ENCODE measurements at places on chromosomes 4 and X. TPM values are rescaled to one million over a fixed set of nuclear protein-coding genes. Genes with fewer than 3 reads are reported as not detected.

DNA sequence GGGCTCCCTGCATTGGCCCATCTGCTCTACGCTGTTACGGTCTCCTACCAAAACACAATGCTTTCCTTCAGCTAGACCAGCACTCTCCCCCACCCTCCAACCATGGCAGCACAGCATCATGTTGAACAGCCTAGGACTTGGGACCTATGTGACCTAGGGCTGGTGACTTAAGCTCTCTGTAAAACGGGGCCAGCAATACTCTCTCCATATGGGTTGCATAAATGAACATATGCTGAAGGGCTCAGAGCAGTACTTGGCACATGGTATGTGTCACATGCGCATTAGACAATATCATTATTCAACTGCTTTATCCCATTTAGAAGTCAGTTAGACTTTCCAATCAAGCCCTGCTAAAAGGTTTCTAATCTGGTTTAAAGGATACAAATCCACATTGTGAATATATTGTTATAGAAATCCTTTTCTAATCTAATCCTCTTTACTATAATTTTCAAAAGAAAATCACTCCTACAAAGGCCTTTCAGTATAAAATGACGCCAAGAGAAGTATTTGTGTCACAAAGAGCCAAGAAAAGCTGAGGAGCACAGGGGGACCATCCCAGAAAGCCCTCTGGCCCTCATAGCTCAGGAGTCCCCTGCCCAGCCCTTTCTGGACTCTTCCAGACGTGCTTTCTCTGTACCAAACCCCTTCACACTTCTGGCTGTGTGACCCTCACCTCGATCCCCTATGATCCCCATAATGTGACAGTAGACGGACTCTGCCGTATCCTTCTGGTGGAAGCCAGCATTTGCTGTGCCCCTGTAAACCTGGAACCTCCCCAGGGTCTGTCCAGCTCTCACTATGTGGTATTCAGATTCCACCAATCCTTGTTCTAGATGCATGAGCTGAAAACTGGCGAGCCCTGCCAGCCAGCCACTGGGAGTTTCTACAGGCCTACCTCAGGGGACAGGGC lies 42.3 kb downstream of the NSG1 start:
- DNase-seq, result no peak

DNA sequence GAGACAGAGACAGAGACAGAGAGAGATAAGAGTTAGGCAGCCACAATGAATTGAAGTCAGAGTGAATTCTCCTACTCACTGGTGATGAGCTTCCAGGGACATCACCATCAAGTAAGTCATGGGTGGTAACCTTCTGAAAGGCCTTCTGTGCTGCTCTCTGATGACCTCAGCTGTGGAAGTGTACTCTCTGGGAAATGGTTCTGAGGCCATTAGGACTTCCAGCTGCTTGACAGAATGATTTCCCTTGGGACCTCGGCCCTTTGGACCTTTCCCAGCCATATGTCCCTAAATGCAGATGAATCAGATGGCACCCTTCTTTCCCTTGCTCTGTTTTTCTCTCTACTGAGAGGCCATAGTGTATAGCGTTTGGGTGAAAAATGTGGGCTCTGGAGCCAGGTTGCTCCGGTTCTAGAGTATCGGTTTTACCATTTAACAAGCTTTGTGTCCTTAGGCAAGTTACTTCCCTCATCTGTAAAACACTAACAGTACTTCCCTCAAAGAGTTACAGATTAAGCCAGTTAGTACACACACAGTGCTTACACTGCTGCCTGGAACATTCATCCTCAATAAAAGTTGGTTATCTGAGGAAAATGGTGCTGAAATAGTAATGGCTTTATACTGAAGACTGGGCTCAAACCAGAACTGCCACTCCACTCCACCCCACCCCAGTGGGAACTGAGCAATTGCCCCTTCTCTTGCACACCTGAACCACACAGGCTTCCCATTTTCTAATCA lies 7.6 kb downstream of the SEPTIN11 start:
- no peak for DNase-seq

DNA sequence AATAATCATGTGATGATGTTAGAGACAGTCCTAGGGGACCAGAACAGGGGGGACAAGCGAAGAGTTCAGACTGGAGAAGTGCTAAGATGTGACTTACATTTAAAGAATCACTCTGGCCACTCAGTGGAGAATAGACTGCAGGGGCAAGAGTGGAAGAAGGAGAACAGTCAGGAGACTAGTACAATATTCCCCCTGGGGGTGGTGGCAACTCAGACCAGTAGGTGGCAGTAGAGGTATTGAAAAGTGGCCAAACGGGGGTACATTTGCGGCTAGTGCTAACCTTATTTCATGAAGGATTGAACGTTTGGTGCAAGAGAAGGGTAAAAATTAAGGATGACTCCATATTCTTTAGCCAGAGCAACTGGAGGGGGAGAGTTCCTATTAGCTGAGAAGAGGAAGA lies 2.7 kb upstream of the BMX start:
- DNase-seq, result no peak

DNA sequence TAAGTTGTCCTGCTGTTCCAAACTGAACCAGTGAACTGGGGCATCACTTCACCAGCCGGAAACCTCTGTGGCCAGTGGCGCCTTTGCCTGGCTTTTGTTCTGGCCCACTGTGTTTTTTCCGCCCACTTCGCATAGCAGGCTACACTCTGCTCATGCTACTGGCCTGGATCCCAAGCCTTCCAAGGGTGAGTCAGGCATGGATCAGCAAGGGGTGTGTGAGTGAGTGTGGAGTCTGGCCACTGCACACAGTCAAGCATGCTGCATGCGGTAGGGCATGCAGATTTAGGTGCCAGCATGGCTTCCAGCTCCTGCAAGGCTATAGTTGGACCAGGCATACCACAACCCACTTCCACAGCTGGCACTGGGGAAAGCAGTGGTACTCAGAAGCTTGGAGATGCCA lies 1967.9 kb downstream of the C4orf33 start:
- no peak for DNase-seq

GRCh38 chrX:153538424-153538823 lies 21.0 kb downstream of the ATP2B3 start:
- no peak for DNase-seq

- DNase-seq, result no peak
Observed at GRCh38 chr4:107640197-107640596, 79.8 kb downstream of the PAPSS1 start.

DNA sequence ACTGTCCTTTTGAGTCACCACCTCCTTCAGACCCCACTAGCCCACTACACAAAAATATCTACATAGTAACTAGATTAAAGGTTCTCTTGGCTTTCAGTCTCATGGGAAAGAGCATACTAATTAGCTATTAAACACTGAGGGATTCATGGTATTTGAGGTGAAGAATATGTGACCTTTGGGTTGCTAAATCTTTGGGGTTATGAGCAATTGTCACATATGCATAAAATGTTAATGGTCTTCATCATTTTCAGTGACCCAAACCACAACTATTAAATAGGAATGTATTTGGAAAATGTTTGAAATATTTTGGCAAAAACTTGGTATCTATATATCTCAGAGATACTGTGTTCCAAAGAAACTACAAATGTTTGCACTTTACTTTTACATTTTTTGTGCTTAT lies 365.1 kb downstream of the MAGEB5 start:
- no peak for DNase-seq

GRCh38 chr4:140944572-140944971 lies 188.4 kb upstream of the TBC1D9 start:
- DNase-seq, result no peak

DNA sequence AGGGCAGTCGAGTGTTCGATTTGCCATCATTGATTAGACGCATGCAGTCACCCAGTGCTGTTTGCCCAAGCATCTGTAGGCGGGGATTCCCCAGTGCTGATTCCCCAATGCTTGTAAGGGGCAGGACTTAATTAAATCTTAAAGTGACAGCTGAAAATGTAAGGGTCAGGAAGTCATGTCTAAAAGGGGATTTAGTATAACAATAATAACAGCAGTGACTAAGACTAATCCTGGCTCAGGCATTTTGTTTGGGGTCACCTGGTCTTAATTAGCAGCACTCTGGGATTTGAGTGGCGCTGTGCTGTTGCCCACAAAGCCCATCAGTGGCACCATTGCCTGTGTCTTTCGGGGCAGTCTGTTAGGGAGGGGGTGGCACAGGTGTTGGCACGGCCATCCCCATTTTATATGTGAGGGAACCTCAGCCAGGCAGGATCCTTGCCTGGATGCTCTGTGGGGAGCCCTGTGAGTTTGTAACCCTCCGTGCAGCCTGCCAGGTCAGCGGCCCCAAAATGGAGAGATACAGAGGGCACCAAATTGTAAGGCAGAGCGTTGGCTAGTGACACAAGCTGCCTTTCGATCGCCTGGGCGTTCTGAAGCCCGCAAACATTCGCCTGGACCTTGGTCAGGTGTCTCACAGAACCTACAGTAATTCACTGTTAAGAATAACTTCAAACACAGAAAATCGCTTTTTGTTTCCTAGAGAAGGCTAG lies 146.7 kb downstream of the TBL1X start:
- DNase-seq, result no peak

- no peak for DNase-seq
Observed at GRCh38 chrX:19931146-19931545, 43.7 kb upstream of the SH3KBP1 start.

DNA sequence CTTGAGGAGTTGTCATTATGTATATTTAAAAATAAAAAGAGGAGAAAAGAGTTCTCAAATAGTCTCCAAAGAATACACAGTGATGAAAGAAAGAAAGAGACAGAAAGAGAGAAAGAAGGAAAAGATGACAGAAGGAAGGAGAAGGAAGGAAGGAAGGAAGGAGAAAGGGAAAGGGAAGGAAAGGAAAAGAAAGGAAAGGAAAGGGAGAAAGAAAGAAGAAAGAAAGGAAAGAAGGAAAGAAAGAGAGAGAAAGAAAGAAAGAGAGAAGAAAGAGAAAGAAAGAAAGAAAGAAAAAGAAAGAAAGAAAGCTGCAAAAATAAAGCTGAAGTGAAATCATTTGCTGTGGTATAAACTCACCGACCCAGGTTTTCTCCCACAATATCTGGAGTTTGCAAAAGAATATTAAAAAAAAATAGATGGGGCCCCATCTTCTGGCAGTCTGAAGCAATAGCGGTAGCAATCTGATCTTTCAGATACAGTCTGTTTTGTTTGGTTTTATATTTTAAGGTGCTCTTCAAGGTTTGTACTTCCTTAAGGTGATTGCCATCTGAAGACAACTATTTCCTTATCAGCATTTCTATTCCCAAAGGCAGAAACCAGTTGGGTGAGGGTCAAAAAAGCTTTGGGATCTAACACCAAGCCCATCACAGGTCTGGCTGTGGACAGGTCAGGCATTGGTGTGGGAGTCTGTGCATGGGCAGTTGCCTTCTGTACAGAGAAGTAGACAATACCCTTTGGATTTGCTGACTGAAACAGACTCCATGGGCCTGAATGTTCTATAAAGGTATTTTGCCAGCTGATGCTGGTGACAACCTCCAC lies 160.4 kb downstream of the CPEB2 start:
- no peak for DNase-seq

GRCh38 chr4:109629775-109630174 lies 69.7 kb downstream of the MCUB start:
- DNase-seq, result no peak

GRCh38 chr4:142088906-142089305 lies 452.5 kb downstream of the IL15 start:
- no peak for DNase-seq

DNA sequence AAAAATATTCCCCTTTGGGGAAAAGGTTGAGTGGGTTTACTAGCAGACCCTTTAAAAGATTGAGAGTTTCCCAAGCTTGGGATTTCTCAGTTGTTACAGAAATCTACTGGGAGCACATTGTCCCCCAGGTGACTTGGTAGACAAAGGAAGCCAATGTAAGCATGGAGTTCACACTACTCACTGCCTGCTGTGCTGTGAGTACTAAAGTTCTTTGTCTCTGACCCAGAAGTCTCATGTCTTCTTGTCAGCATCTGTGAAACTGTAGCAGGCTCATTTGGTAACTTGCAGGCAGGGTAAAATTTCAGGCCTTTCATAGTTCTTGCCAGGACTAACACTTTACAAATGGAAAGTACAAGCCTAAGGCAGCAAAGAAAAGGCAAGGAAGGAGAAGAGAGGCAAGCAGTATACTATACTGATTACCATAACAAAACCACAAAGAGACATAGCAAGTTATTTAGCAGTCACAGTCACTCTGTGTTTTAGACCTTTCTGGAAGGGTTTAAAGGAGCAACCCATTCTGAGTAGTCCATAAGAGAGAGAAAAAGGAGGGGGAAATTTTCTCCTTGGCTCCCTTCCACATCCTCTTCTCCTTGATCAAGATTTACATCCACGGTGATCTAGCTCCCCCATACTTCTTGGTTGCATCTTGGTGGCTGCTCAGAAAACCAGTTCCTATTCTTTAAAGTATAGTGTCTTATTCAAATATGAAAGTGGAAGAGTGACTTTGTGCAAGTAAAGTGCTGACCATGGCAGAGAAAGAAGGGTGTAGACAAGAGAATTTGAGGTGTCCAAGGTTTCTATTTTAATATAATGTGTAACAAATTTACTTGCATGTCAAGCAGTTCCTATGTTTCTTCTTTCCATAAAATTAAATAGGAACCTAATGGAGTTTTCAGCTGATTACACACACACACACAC lies 160.0 kb upstream of the PDE5A start:
- no peak for DNase-seq

GRCh38 chr4:168357941-168358340 lies 39.4 kb upstream of the DDX60 start:
- no peak for DNase-seq

GRCh38 chr4:7753271-7753670 lies 186.4 kb downstream of the AFAP1 start:
- DNase-seq, result no peak

GRCh38 chrX:18075603-18076002 lies 145.1 kb downstream of the BEND2 start:
- DNase-seq, result no peak

- no peak for DNase-seq
Observed at GRCh38 chr4:147550626-147551246, 66.5 kb upstream of the TMEM184C start.

DNA sequence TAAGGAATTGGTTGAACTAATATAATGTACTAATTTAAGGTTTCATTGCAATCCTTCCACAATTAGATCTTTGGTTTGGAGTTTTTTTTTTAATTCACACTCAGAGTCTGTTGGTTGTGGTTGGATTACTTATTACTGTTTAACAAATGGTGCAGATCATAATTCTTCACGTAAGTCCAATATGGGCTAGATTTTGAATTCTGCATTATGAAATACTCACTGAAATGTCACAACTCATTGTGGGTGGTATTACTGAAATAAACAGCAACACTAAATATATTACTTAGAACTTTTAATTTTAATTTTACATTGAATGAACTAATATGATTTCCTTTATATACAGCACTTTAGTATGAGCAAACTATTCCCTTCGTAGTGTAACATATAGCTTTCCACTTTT lies 94.2 kb upstream of the MYOZ2 start:
- DNase-seq, result no peak

DNA sequence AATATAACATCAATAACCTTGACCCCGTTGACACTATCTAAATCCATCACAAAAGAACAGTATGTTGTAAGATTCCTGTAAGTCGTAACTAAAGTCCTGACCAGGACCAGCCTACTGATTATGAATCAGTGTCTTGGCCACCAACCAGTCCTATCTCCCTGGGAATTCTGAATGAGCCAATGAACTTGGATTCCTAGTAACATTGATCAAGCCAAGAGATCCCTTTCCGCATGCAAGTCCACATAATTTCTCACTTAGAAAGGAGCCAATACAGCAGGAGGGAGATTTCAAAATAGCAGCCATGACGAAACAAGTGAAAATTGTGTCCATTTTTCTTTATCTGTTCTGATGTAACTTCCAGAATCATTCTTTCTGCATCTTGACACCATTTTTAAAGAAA lies 9.5 kb downstream of the XPNPEP2 start:
- no peak for DNase-seq

RNF128 gene
- 1.1 TPM for total RNA-seq

SMIM10 gene
- 0.76 TPM for total RNA-seq

NUDT11 gene
- 6.9 TPM for total RNA-seq

ADH7 gene
- total RNA-seq, result not detected

PPP4R3C gene
- not detected for total RNA-seq

LDB2 gene
- 57.1 TPM for total RNA-seq

FABP2 gene
- total RNA-seq, result not detected

METAP1 gene
- total RNA-seq, result 26.4 TPM

Measured in glomerular endothelial cell (primary cell).